ENCODE measurements at places on chromosomes 3 and 15.

GRCh38 chr3:153084431-153084830 is 77.6 kb upstream of the RAP2B start:
- no peak for DNase-seq

DNA sequence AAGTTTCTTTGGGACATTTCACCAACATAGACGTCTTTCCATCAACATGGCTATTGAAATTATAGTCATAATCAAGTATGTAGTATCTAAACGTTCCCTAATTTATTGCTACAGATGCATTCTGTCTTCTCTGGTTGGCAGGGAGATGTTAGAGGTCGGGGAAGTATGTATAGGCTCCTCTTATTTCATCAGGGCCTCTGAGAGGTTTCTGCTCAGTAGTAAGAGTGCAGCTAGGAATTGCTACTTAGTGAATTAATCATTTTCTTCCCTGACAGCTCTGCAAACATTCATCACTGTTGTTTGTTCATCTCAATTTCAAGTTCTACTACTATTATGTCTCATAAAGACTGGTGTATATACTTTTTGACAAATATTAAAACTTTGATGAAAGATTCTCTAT is 309.7 kb upstream of the NR2F2 start:
- no peak for DNase-seq

- DNase-seq, result no peak
Measured at GRCh38 chr3:24923570-24923969, 428.9 kb upstream of the THRB start.

DNA sequence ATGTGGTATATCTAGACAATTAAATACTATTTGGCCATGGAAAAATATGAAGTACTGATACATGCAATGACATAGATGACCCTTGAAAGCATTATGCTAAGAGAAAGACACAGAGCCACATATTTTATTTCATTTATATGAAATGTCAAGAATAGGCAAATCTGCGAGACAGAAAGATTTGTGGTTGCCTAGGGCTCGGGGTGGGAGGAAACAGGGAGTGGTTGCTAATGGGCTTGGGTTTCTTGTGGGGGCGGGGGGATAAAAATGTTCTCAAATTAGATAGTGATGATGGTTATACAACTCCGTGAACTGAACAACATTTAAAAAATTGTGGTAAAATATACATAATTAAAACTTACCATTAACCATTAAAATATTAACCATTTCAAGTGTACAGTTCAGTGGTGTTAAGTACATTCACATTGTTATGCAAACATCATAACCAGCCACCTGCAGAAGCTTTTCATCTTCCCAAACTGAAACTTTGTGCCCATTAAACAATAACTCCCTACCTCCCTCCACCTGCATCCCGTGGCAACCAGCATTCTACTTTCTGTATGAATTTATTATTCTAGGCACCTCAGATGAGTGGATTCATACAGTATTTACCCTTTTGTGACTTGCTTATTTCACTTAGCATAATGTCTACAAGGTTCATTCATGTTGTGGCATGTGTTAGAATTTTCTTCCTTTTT is 24.3 kb upstream of the ANP32A start:
- no peak for DNase-seq

DNA sequence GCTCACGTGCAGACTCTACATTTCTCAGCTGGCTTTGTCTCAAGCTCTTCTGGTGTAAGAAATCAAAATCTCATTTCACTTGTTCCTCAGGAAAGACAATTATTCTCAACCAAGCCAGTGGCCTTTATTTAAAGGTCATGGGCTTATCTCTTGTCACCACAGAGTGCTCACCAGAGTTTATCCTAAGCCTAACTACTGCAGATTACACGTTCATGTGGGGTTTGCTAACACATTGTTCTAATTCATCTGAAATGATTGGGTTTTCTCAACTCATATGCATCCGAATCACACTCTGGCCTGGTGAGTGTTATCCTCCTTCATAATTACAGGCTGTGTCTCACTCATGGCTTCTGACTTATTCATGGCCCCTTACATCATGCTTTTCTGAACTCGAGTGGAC is 83.3 kb upstream of the TSC22D2 start:
- DNase-seq, result no peak

GRCh38 chr15:68994149-68994548 is 20.3 kb upstream of the NOX5 start:
- DNase-seq, result peak; percentile 55

GRCh38 chr3:111610189-111610588 is 15.0 kb upstream of the ZBED2 start:
- DNase-seq, result no peak

DNA sequence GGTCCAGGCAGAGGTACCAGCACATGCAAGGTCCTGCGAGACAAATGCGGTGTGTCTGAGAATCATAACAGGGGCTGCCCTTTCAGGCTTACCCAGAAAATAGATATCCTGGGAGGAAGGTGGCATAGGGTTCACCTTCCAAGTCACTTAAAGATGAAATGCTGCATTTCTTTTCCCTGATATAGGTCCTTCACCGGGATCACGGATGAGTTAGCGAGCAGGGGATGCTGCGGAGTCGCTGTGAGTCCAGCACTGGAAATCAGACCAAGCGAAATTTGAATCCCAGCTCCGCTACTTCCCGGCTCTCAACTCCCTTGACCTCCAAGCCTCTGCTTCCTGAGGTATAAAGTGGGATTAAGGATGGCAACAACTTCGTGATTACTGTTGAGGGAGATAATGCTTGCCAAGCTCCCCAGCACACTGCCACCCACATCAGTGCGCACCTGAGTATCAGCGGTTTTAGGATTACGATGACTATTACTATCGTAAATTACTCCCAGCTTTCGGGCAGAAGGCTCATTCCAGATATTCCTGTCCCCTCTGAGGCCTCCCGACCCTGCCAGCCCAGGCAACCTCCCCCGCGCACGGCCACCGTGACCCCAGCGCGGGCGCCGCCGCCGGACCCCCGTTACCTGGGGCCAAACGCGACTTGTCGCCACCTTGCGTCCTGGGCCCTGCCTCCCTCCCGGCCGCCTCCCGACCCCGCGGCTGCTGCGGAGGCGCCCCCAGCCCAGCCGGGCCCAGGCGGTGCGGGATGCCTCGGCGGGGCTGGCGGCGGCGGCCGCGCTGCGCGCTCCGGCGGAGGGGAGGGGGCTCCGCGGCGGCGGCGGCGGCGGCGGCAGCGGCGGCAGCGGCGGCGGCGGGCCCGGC is 589 bp upstream of the GPR27 start:
- DNase-seq, result no peak

DNA sequence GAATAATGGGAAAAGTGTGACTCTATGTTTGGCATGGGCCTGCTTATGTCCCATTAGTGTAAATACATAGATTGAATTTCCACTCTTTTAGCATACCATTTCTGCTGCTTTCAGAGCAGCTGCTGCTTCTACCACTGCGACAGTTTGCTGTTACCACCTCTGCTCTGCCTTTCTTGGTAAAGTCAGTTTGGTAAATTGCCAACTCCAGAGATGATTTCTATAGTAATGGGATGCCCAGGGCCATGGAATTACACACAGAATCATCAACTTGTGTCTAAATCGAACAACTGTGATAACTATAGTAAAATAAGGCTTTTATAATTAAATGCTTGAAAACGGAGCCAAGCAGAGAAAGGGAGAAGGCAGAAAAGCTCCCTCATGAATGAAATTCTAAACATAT is 168.4 kb upstream of the VEPH1 start:
- no peak for DNase-seq

DNA sequence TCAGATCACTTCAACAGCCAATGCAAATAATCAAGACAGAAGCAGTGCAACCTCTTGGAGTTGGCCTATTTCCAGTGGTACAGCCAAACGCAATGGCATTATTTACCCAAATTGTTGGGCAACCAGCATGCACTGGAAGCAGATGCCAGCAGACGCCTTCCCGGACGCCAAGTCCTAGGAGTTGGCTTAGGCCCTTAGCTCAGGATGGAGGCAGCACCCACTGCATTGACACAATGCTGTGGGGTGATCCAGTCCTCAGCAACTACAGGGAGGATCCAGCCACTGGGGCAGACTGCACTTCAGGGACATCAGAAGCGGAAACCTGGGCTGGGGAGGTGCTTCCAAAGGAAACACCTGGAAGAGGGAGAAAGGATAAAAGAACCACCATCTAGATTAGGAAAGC is 290.4 kb downstream of the FAM43A start:
- no peak for DNase-seq

DNA sequence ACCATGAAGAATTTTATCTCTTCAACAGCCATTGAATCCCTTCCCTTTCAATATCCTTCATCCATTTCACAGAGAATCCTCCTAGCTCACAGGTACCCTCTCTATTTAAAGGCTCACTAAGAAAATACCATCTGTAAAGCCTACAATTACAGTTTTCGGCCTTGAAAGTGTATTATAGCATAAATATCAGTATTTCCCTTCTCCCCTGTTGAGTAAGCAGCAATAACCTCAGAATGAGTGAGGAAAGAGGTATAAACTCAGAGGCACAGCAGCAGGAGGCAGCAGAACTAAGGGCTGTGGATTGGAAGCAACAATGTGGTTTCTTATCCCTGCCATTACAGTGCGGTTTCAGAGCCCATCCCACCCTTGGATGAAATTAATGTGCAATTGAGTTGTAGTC is 360.6 kb upstream of the ATP10A start:
- DNase-seq, result no peak

- peak; percentile 28 for DNase-seq
Measured at GRCh38 chr15:67824976-67825880, at the start of gene SKOR1. SKOR1 (plus strand) TSS chr15:67825509; CDS start chr15:67825603, 94 bp downstream.

GRCh38 chr3:56189536-56189935 is 278.7 kb downstream of the ERC2 start:
- DNase-seq, result no peak

GRCh38 chr3:5428607-5429516 is 241.4 kb downstream of the EDEM1 start:
- peak; percentile 17 for DNase-seq

DNA sequence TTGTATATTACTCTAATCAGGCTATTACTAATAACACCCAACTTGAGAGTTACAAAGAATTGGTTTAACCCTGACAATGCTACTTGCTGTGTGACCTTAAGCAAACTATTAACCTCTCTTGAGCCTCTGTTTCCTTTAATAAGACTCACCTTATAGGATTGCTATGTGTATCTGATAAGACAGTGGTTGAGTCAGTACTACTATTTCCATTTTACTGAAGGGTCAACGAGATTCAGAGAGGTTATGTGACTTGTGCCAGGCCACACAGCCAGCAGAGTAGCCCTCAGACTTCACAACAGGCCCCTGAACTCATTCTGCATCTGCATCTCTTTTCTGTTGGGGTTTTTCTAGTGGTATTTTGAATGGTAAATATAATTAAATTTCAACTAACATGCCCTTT is 420.1 kb downstream of the MAGI1 start:
- no peak for DNase-seq

GRCh38 chr3:156600834-156601233 is 45.9 kb upstream of the SSR3 start:
- DNase-seq, result no peak

GRCh38 chr3:15256861-15257341 is 50.9 kb downstream of the CAPN7 start:
- DNase-seq, result no peak

GRCh38 chr15:87263871-87264270 is 992.7 kb downstream of the NTRK3 start:
- DNase-seq, result peak; percentile 1

GRCh38 chr3:166433060-166433459 is 595.8 kb upstream of the BCHE start:
- DNase-seq, result no peak

- DNase-seq, result peak; percentile 69
Measured at GRCh38 chr15:67884514-67885174, 44.8 kb upstream of the RNU6-1 start.

DNA sequence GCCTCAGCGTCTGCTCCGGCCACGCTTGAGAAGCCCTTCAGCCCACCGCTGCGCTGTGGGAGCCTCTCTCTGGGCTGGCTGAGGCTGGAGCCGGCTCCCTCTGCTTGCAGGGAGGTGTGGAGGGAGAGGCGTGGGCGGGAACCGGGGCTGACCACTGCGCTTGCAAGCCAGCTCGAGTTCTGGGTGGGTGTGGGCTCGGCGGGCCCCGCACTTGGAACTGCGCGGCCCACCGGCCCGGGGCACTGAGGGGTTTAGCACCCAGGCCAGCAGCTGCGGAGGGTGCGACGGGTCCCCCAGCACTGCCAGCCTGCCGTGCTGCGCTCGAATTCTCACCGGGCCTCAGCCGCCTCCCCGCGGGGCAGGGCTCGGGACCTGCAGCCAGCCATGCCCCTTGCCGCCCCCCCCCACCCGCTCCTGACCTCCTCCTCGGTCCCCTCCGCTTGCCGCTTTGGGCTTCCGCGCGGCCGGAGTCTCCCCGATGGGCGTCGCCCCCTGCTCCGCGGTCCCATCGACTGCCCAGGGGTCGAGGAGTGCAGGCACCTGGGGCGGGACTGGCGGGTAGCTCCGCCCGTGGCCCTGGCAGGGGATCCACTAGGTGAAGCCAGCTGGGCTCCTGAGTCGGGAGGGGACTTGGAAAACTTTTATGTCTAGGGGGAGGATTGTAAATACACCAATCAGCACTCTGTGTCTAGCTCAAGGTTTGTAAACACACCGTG is 106.7 kb downstream of the RAP2B start:
- DNase-seq, result no peak

DNA sequence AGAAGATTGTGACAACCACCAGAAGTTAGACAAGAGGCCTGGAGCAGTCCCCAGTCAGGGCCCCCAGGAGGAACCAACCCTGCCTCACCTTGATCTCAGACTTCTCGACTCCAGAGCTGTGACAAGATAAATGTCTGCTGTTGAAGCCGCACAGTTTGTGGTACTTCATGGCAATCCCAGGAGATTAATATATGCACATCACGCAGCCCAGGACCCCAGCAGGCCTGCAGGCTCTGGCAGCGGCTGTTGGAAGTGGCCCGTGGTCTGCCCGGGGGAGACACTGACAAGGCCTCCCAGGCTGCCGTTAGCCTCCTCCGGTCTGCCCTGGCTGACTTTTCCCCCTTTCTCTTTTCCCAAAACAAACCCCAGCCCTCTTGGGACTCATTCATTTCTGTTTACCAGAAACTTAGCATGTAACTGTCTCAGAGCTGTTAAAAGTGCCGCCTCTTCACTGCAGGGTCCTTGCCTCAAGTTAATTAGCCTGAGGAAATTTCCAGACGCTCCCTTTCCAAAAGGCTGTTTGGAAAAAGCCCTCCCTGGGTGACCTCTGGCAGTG is 183.5 kb upstream of the LYSMD4 start:
- DNase-seq, result no peak

GRCh38 chr3:184299488-184300377 is 692 bp downstream of the PSMD2 start:
- peak; percentile 33 for DNase-seq

DNA sequence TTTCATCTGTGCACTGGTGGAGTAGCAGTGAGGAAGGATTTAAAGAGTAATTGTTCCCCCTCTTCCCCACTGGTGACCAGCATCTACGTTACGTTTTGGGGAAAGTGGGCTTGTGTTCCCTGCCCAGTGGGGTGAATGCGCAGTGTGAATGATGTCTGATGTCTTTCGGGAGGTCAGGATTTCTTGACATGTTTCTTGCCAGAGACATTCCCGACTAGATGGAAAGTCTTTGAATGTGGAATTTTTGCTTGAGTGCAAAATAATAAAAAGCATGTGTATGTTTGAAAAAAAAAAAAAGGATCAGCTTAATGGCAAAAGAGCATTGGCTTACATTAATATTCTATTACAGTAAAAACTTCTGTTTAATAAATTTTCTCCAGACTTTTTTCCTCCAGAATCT is 632.2 kb downstream of the FOXP1 start:
- DNase-seq, result peak; percentile 37
